ENCODE measurements at places on chromosomes 7 and 10. TPM values are rescaled to one million over a fixed set of nuclear protein-coding genes. Genes with fewer than 3 reads are reported as not detected.

DNA sequence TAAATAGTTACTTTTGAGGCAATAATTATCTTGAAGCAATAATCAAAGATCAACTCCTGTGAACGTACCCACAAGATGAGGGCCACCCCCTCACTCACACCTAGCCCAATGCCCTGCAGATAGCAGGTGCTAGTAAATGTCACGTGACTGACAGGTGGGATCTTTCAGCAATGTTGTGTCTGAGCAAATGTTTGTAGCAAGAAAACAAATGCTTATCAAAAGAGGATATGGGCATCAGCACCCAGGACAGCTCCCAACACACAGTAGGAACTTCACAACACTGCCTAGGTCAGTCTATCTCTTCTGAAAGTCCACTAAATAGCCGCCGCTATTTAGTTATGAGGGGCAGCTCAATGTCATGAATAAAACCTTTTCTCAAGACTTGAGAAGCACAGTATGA is 120.8 kb upstream of the PDLIM1 start:
- DNase-seq = no peak

DNA sequence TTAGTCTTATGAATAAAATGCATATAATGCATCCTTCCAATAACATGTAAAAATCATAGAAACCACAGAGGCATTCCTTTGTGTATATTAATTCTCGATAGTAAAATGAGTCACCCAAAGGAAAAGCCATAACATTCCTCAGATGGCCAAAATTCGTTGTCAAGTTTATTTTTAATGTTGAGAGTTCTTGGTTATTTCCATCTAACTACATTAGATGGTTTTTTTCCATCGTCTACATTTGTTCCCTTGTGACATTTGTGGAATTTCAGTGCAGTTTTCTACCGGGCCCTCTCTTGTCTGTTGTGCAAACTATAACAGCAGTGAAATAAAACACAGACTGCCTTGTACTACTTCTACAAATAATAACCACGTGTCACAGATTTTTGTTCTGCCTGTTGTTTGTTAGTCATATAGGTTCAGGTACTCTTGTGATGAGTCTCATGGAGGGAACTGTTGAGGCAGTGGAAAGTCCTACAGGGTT is 54.7 kb upstream of the CCAR1 start:
- DNase-seq = no peak

DNA sequence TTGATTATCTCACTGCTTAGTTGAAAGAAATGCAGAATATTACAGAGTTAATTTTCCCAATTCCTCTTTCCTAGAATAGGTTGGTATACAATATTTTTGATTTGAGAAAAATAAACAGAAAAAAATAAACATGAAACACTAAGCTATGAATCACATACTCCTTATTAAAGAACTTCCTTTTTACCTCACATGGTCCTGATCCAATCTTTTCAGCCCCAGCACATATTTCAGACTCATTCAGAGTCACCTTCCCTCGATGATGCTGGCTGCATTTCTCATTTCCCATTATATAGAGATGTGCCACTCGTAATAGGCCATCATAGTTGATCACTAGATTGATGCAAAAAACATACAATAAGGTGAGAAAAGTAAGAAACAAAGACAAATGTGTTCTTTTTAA is 64.6 kb downstream of the HGF start:
- no peak for DNase-seq

DNA sequence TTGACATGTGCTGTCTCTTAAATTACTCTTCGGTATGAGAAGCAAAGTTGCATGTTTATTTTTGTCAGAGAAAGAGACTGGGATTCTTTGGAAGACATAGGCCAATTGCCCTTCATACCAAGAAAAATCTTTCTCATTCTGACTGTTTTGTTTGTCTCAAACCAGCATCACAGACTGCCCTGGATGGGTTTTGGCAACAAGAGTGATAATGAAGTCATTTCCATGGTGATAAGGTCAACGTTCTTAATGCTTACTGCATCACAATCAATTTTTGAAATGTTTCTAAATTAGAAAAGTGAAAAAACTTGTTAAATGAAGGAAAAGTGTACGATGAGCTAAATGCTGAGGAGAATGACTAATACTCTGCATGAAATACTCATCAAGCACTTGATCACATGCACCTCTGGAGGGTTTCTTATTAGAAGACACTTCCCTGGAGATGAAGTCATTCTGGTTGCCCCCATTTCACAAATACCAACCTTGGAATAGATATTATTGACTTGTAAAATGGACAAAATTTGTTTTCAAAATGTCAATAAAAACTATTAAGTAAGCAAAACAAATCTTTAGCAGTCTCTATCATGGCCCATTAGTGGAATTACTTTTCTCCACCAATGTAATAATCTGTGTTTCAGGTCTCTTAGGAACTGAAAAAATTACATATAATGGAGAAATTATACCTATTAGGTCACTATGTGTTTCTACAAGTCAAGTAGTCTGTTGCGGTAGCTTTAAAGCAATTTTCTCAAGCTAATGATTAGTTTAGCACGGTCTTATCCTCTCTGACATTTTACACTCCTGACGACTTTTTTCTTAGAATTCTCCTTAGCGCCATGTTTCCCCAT is 19.9 kb upstream of the SEC61G start:
- no peak for DNase-seq

GRCh38 chr7:24580283-24580946 is 7.2 kb downstream of the PALS2 start:
- no peak for DNase-seq

DNA sequence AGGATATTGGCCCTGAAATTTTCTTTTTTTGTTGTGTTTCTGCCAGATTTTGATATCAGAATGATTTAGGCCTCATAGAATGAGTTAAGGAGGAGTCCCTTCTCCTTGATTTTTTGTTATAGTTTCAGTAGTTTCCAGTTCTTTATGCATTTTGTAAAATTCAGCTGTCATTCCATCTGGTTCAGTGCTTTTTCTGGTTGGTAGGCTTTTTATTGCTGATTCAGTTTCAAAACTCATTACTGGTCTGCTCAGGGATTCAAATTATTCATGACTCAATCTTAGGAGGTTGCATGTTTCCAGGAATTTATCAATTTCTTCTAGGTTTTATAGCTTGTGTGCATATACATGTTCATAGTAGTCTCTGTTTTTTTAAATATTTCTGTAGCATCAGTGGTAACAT is 10.1 kb upstream of the TMEM196 start:
- no peak for DNase-seq

- no peak for DNase-seq
Observed at GRCh38 chr7:2585446-2585845, 26.7 kb downstream of the IQCE start.

DNA sequence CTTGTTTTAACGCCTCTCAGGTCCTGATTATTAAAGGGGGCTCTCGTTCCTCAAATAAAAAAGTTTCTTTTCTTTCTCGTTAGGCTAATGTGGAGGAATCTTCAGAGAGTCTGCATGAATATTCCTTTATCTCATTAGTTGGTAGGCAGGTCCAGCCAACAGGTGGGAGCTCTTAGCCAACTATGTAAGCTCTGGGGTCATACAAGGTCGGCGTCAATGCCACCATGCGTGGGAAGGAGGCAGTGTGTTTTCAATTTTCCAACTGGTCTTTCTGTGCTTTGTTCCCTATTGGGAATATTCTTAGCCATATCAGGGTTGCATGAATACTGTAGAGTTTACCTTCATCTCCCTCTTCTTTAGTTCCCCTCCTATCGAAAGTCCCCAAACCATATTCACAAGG is 118.5 kb upstream of the SVIL start:
- DNase-seq = no peak

- DNase-seq = no peak
Observed at GRCh38 chr10:76415554-76415953, 984.1 kb downstream of the LRMDA start.

GRCh38 chr7:42671627-42672026 is 240.2 kb downstream of the C7orf25 start:
- DNase-seq = no peak

- DNase-seq = no peak
Observed at GRCh38 chr7:85068799-85069198, 118.1 kb downstream of the SEMA3D start.

GRCh38 chr7:105911961-105912575 is 35.7 kb upstream of the ATXN7L1 start:
- DNase-seq = no peak

DNA sequence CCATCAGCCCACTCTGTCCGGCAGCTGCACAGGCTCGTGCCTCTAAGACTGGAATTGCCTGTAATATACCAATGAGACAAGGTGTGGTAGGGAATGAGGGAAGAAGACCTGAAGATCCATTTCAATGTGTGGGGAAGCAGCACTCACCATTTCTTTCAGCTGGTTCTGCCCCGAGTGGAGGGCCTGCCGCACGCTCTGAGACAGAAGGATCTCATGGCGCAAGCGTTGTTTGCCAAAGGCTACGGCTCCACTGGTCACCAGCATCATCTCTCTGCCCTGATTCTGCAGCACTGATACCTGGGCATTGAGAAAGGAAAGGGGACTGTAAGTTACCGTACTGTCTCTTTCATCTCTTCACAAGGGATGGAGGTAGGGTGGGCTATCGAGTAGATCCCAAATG is 19.4 kb downstream of the ALDH18A1 start:
- no peak for DNase-seq

DNA sequence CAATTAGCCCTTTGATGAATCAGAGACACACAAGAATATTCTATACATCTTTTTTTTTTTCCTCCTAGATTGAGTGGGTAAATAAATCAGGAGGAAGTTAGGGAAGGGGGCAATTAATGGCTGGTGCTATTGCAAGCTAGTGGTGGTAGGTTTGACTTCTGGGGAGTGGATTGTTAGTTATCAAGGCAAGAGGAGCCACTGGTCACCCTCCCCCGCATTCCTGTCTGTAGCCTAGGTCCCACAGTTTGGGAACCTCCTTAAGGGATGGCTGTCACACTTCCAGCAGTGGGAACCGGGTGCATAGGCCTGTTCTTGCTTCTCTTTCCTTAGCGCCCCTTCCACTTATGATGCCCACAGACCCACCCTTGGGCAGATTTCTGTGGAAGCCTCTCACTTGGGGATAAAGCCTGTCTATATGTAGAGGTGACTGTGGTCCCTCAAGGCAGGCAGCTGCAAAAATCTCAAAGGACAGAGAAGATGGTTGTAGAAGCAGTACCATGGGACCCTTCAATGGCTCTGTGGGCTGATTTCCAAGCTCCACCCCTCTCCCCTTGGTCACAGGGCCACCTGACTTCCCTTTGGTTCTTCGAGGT is 2.3 kb upstream of the ADCK2 start:
- no peak for DNase-seq

The FAM13C gene
- 11.4 TPM for total RNA-seq

The CYP2C9 gene
- total RNA-seq = 125 TPM

The CRYGN gene
- 0.43 TPM for total RNA-seq

The ZNF488 gene
- 1.8 TPM for total RNA-seq

The GARIN1A gene
- total RNA-seq = 2.6 TPM

The SPDYE11 gene
- not detected for total RNA-seq

The NEBL gene
- total RNA-seq = 15.0 TPM

Data from mucosa of gallbladder (tissue), 1 donor.